ENCODE measurements at places on chromosomes 2 and 18.

DNA sequence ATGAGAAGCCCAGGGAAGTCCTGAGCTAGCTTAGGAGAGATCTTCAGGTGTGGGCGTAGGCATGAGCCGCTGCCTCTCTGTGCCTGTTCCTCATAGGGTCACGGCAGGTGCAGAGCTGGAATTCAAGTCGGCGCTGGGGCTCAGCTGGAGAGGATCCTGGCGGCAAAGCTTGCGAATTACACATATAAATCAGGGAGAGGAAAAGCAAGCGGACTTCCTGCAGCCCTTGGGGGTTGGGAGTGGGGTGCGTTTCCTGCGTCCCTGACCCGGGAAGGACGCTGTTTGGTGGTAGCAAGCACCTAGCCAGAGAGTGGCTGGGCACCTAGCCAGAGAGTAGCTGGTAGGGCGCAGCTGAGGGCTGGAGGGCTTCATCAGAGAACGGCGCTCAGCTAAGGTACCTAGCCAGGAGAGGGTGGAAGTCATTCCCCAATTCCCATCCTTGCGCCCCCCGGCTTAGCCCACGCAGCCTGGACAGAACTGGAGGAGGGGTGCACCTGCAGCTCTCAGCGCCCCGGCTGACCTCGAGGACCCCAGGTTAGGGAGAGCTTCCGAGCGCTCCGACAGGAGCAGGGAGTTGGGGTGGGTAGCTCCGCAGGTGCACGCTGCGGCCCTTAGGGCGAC, 459 bp upstream of the EFR3B start:
- DNase-seq, result peak; percentile 73

DNA sequence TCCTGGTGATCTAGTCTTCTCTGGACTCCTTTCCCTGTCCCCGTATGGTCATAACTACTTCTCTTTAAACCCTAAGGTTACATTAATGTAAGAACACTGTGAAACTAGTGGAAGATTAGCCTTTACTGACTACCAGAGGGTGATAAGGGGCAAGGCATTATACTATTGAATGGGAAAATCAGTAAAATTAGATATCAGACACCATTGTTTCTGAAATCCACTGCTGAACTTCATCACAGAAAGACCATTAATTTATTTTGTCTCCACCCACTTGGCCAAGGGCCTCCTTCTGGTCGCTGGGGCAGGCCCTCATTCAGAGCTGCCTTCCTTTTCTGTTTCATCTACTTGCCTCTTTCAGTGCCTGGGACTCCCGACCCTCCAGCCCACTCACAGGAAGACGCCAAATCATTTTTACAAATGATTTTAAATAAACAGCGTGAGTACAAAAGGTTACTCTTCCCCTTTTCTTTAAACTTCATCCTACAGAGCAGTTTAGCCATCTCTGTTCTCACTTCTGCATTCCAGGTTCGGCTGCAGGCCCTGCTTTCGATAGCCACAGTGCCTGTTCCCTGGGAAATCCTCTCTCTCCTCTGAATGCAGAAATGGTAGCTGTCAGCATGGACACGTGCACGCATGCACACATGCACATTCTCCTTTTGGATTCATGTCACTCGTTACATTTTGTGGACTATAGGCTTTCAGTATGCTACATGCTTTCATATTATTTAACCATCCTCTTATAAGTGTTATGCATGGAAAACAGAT, 70.3 kb upstream of the DOCK10 start:
- DNase-seq, result no peak

DNA sequence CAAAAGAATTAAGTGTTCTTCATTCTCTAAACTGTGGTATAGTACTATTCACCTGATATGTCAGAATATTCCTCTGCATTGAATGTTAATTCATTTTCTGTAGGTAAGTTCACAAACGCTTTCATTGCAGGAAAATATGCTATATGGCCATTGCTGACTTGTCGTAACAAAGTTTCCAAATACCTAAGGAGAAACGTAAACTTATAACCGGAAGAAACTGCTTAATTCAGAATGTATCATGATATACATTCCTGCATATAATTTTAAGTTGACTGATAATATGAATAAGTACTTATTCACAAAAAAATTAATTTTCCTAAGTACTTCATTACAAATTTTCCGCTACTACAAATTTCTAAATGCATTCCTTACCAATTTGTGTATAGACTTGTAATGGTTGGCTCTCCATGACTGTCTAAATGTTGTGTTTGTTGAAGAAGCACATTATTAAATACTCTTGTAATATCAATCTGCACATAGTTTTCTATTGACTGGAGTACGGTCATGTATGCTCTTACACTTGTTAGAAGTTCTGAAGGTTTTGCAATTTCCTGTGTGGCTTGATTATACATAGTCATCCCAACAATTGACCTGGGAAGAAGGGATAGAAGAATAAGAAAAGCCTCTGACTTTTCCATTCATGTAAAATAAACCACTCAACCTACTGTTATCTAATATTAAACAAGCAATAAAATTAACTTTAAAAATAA, 85.4 kb downstream of the NCKAP1 start:
- DNase-seq, result no peak

GRCh38 chr2:240851078-240851991, 17.3 kb upstream of the AGXT start:
- peak; percentile 85 for DNase-seq

GRCh38 chr2:166163775-166164174, 36.0 kb upstream of the SCN1A start:
- DNase-seq, result no peak

DNA sequence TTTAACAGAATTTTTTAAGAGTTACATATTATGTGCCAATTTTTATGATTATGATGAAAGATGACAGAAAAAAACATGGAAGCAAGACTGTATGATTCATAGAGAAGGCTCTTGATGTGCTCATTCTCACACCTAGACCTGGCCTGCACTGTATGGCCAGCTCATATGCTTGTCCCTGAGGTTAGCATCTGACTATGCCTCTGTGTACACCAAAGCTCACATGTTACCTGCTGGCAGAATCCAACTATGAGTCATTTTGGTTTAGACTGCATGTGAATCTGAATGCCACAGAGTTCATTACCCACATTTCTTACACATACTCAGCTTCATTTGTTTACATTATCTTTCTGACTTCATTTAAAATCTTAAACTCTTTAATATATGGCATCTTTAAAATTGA, 139.0 kb downstream of the DSC3 start:
- DNase-seq, result no peak

DNA sequence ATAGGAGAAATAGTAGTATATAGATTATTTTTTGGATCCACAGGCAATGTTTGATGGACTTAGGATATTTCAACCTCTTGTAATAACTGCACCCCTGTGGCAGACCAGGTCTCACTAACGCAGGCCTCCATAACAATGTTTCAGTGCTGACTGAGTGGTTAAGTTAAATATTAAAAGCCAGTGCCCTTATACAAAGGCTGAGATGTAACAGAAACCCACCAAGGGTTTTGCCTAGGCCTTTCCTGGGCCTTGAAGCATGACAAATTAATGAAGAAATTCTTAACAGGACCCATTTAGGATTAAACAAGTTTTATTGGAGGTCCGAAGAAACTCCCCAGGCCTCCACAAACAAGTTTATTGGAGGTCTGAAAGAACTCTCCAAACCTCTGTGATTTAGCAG, 1.6 kb upstream of the SUCLG1 start:
- no peak for DNase-seq

DNA sequence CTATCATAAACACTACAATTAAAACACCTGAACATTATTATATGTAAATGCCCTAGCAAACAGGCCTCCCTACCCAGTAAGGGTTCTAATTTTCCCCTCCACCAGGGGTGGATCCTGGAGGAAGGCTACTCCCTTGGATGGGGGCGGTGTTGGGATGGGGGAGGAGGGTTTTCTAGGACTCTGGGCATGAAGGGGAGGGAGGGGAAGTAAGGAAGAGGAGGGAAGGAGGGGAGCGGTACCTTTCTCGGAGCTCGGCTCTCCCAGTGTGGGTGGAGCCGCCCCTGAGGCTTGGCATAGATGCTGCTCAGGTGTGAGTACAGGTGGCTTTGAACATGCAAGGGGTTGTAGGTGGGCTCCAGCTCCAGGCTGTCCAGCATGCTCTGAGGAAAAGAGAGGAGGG, 5.4 kb downstream of the DOK1 start:
- no peak for DNase-seq

DNA sequence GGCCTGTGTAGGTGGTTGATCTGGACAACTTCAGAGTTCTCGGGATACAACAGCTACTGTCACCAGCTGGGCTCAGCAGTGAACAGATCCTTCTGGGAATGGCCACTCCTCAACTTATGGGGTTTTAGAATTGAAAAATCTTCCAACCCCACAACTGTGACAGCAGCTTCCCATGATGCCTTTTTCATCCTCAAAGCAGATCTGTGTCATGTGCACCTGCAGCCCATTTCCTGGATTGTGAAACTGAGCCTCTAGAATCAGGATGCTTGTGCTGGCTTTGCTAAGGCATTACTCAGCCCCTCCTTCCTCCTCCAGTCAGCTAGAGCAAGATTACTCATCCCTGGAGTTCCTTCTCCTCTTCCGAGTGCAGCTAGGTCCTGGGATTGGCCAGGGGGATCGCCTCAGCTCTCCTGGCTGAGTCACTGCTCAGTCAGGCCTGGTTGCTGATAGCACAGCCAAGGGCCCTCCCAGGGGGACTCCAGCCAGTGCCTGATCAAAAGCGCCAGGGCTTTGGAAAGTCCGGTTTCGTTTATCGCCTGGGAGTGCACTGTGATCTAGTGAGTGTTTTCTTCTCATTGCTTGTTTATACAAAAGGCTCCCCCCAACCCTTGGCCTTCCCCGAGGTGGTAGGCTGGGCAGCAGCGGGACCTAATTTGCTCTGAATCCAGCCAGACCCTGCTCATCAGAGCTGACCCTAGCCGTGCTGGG, 2.4 kb upstream of the LPIN1 start:
- DNase-seq, result peak; percentile 97

GRCh38 chr2:217687771-217688170, 315.0 kb downstream of the TNS1 start:
- DNase-seq, result no peak

- no peak for DNase-seq
These were observed 9.8 kb upstream of the EPG5 start for GRCh38 chr18:45976974-45977373.

DNA sequence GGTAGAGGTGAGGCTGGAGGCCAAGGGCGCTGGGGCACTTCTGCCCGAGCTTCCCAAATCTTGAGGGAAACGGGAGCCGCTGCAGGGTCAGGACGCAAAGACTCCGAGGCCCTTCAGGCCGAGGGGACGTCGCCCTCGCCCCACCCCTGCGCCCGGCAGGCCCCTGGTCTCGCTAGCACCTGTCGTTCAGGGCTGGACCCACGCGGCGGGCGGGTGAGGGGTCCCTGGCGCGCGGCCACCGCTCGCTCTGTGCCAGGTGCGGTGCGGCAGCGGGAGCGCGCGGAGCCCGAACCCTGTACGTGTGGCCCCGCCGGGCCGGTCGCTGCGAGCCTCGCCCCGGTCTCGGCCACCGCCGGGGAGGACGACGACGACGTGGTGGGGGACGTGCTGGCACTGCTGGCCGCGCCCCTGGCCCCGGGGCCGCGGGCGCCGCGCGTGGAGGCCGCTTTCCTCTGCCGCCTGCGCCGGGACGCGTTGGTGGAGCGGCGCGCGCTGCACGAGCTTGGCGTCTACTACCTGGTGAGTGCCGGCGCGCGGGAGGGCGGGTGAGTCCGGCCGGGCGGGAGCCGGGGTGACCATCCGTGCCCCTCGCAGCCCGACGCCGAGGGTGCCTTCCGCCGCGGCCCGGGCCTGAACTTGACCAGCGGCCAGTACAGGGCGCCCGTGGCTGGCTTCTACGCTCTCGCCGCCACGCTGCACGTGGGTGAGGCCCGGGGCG, 4.9 kb downstream of the ERFE start:
- no peak for DNase-seq

GRCh38 chr18:21386523-21387240, 144.7 kb downstream of the GREB1L start:
- DNase-seq, result no peak

DNA sequence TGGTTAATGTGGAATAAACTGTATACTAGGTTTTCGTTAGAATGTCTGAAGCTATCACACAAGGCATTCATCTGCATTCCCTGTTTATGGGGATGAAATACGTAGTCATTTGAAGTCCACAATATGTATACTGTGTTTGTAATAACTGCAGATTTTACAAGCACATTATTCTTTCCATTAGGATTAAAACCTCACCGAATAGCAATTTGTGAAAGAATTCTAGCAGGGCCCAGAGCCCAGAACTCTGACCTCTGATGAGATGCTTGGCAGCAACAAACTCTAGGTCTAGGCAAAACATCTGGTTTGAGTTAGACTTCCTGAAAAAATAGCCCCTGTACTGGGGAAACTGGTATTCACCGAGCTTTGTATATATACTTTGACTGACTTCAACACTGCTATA, 158.2 kb downstream of the SRBD1 start:
- DNase-seq, result no peak

DNA sequence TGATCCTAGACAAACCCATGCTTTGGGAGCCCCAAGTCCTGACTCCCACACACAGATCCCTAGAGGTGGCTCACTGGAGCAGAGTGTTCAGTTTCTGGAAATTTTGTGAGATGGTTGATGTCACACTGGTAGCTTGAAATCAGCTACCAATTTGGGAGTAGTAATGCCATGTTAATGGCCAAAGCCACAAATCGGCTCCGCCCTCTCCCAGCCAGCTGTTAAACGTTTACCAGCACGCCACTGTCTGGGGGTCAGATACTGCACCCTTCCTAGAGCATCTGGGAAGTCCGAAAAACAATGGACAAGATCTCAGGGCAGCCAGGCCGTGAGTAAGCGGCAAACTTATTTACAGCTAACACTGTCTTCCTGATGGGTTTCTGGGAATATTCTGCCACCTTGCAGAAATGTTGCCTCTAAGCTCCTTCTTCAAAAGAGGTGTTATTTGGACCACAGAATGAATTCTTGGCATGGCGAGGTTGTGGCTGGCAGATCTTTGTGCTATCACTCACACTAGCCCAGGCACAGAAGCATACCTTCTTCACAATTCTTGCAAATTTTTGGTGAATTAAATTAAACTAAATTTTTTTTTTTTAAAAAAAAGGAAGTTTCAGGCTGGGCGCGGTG, 60.2 kb upstream of the FZD7 start:
- DNase-seq, result no peak

GRCh38 chr2:190720691-190721090, 71.8 kb downstream of the NAB1 start:
- no peak for DNase-seq

- DNase-seq, result no peak
These were observed 83.8 kb downstream of the MAP4K4 start for GRCh38 chr2:101781326-101781725.

DNA sequence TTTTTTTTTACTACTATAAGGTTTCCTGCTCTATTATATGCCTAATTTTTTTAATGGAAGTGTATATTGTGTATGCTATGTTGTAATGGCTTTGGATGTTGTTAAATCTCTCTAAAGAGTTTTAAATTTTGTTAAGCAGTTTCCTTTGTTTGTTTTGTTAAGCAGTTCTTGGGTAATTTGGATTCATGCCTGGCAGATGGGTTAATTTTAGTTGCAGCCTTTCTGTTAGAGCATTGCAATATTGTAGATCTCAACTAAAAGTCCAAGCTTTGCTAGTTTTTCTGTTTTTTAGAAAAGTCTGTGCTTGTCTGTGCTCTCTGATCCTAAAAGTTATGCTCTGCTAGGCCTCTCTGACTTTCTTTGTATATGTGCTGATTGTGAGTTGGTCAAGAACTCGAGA, 1229.0 kb upstream of the NRXN1 start:
- no peak for DNase-seq

GRCh38 chr2:171124541-171124940, 36.2 kb downstream of the TLK1 start:
- DNase-seq, result no peak
